ENCODE measurements at places on chromosomes 2 and 18.

DNA sequence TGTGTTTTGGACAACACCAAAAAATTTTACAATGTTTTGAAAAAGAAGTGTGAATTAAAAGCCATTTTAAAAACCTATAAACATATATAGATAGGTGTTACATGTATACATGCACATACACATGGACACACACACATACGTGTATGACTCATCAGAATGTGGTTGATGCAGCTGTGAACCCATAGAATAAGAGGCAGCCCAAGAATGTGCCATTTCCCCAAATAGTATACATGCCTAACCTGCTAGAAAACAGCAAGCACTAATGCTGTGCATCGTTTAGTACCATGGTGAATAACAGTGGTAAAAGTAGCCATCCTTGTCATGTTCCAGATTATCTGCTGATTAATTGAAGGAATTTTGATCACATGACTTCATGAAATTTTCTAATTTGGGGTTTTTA is 149.0 kb downstream of the DSEL start:
- no peak for DNase-seq

DNA sequence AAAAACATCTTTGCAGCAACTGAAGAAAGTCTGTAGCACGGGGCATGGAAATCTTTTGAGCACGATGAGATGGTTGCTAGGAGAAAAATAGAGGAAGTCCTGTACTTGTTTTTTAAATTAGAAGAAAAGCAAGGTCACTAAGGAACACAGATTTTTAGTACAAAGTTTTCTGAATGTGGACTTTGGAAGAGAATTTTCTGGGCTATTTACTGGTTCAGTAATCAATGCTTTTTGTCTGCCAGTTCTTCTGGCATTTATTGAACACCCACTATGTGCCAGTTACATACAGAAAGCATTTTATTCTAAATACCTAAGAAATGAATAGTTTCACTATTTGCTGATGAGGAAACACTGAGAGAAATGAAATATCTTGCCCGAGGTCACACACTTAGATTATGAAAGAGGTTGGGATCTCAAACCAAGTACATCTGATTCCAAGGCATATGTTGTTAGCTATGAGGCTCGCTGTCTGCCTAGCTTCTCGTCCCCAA is 15.6 kb upstream of the MAP3K20 start:
- DNase-seq = no peak

DNA sequence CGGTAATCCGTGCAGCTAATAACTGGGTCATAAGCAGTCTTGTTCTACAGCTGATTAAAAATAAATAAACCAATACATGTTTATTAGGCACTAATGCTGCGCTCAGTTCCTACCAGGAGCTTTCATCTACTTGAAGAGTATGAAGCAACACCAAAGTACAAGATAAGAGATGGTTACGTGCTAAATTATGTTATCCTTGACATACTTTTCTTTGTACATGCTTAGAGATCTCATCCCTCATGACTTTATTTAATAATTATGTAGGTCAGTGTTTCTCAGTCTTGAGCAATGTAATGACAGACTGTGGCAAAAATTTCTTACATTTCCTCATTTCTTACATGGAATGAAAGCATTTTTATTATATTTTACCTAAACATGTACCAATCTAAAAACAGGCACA is 54.6 kb upstream of the COBLL1 start:
- no peak for DNase-seq

GRCh38 chr2:43178602-43179542 is 47.5 kb downstream of the ZFP36L2 start:
- no peak for DNase-seq

- DNase-seq = no peak
These were observed 47.3 kb upstream of the B3GNT7 start for GRCh38 chr2:231348173-231348572.

DNA sequence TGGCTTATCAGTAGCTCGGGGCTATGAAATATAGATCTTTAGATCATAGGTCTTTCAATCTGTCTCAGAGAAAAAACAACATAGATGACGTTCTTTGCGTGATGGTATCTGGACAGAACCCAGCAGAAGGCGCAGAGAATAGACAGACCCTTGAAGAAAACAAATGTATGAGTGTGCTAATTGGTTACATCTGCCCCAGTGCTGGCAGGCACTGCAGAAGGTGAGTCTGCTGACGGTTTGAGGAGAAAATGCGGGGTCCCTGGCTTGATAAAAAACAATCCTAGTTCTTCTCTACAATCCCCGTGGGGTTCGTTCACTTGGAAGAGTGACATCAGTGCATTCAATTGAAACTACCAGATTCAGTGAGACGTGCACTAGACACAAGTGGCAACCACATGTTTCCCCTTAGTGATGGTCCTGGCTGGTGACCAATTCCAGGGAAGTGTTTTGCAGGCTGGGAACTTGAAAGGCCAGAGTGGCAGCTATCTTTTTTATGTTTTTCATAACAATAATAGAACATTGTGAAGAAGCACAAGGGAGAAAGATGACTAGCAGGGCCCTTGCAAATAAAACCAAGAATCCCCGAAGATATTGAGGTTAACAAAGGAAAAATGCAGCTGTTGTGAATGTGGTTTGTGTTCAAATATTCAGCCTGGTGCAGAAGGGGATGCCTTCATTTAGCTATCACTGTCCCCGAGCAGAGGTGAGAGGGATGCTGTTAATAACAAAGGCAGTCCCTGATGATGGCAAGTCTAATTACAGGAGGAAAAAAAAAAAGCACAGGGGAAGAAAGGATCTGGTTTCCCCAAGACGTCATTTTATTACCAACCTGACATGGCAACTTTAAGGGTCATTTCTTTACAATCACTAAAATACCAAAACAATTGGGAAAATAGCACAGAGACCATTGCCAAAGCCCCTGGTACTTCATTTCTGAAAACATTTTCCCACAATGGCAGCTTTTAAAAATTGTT is 337.6 kb upstream of the FIGN start:
- no peak for DNase-seq

DNA sequence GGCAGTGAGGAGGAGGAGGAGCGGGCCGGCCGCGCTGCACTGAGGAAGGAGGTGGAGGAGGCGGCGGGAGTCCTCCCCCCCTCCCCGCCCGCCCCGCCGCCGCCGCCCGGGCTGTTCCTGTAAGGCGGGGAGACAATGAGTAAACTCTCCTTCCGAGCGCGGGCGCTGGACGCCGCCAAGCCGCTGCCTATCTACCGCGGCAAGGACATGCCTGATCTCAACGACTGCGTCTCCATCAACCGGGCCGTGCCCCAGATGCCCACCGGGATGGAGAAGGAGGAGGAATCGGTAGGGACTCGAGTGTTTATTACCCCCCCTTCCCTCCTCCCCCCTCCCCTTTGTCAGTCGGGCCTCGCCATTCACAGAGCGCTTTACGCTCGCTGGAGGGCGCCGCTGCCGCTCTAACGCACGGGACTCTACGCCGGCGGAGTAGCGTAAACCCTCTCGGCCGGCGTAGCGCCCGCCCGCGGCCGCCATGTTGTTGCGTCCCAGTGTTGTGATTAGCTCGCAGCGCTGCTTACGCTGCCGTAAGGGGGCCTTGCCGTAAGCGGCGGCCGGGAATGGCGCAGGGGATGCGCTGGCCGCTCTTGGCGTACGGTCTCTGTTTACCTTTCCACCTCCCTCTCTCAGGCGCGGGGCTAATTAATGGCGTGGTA is 460 bp downstream of the EPC2 start:
- DNase-seq = peak; percentile 85

- no peak for DNase-seq
These were observed 110.2 kb downstream of the BARD1 start for GRCh38 chr2:214699236-214699635.

DNA sequence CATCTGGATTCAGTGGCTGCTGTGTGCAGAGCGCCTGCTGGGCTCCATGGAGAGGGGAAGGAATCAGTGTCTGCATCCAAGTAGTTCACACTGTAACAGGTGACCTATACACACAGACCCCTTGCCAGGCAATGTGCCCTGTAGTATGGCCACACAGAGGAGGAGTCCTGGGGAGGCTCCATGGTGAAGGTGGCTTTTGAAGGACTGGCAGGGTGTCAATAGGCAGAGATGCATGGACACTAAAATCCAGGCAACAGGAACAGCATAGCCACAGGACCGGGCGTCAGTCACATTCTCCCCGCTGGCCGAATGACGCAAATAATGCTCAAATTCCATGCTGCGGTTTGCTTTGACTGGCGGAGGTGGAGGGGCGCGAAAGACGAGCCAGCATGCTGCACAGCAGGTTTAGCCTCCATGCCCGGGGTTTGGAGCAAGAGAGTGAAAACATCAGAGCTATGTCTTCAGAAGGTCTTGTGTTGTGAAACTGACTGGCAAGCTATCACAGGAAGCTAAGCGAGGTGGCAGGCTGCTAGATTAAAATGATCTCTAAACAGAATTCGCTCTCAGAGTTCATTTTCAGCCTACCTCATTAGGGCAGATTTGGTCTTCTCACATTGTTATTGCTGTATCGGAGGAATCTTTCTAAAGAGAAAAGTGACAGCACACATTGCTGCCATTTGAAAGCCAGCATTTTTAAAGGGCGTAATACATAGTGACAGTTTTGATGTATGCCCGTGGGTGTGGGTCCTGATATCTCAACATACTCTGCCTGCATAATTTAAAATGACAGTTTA is 1.2 kb upstream of the CHMP1B start:
- no peak for DNase-seq

- DNase-seq = no peak
These were observed 15.1 kb downstream of the CYRIA start for GRCh38 chr2:16650287-16651249.

- no peak for DNase-seq
These were observed 6.8 kb downstream of the PHLPP1 start for GRCh38 chr18:62721839-62722795.

DNA sequence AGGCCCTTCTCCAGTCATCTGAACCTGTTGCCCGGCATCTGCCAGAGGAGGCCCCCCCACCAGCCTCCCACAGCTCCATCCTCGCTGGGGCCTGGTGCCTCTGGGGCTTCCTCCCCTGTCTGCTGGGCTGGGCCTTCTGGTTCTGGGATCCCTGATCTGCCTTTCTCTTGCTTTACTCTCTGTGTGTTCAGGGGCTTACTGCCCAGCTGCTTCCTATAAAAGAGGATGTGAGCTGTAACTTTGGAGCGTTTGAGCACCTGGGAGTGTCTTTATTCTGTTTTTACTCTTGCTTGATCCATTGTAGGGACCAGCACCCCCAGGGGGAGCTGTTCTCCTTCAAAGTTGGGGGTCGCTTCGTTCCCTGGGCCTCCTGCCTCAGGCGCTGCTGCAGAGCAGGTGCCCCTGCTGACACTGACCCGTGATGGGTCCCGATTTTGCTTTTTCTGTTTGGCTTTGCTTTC is 23.1 kb upstream of the FAHD2A start:
- DNase-seq = no peak

- DNase-seq = no peak
These were observed 46.5 kb downstream of the PLEK start for GRCh38 chr2:68411397-68412126.

GRCh38 chr2:191304939-191305875 is 60.0 kb downstream of the MYO1B start:
- DNase-seq = no peak

- no peak for DNase-seq
These were observed 47.7 kb upstream of the SCG2 start for GRCh38 chr2:223649554-223650533.

- DNase-seq = no peak
These were observed 3.3 kb upstream of the ZBTB7C start for GRCh38 chr18:48412339-48412929.

DNA sequence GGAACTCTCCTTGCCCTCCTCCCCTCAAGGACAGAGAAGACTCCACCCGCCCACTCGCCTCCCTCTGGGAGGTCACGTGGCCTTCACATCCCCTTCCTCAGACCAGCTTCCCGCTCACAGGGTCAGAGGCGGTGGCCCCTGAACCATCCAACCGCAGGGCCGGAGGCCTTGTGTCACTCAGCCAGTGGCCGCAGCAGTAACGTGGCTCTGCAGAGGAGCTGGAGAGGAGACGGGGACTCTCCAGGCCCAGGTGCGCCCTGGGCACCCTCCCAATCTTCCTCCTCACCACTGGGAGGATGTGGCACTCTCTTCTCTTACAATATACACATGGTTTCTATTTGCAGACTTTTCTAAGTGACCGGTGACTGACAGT is 161.7 kb downstream of the TWIST2 start:
- DNase-seq = no peak

GRCh38 chr2:239181074-239181902 is 219.5 kb downstream of the HDAC4 start:
- no peak for DNase-seq

GRCh38 chr2:109242654-109243331 is 113.8 kb downstream of the SH3RF3 start:
- DNase-seq = no peak

DNA sequence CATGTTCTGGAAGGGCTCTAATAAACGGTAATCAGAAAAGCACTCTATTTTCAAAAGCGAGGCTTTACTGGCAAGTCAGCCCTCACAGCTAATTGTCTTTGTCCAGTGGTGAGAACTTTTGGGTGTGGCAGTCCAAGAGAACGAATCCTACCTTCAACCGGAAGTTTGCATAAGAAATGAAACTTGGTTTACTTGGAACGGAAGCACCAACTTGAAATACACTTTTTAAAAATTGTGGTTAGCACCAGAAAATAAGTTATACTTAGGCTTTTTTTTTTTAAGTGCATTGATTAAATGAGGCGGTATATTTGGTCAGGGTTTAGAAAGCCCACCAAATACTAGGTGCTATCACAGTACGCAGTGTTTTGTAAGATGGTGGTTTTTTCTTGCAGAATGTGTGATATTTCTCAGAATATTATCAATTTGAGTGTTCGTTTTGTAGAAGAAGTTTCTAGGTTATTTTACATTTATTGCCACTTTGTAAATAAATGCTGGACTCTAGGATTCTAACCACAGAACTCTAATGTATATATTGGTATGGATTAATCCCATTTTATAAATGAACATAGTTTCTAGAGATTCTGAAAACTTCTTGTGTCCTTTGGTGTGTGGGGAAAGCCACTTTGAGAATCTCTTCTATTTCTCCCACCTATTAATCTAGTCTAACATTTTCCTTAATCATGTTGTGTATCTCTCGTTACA is 1.2 kb downstream of the MYL12A start:
- no peak for DNase-seq

DNA sequence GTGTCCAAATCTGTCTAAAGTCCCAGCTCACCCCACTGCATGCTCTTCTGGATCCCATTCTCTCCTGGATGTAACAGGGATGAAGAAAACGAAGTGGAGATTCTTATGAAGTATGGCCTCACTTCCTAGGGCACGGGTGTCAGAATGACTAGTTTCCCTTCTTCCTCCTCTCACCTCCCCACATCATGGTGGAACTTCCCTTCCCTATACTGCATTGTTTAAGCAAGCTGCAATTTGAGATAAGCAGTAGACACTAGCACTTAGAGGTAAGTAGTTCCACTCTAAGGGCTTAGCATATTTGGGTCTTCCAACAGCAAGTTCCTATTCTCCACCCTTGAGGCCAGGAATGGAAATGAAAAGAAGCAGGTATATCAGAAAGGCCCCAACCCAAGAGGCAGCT is 29.7 kb downstream of the SLC4A5 start:
- no peak for DNase-seq
